ENCODE measurements at places on chromosomes 6 and 20.
A peak's percentile ranks its signal among the peaks of the same experiment; 100 is the strongest.

DNA sequence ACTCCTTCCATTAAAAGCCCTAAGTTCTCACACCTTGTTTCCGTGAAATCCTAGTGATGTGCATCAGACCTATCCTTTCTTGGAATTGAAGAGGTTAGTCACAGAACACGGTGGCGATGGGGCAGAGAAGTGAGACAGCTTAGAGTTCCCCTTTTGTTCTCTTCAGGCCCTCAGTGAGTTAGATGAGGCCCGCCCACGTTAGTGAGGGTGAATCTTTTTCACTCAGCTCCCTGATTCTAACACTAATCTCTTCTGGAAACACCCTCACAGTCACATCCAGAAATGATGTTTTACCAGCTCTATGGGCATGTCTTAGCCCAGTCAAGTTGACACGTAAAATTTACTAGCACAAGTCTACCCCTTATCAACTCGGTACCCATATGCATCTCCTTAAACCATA is 172.7 kb upstream of the NOX3 start:
- peak; percentile 75 for DNase-seq

DNA sequence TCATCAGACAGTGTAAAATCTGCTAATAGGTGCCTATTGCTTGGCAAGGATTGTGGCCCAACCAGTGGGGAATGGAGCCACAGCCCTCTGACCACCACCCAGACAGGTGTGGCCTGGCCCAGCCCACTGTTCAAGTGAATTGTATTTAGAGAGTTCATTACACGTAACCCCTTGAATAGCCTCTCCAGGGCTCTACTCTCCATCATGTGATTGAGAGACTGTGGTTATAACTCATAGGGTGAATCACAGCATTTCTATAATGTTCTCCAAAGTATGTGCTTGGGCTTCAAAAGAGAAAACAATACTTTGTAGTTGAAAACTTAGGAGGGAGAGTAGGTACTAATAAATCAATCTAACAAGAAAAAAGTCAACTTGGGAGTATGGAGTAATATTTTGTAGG is 38.4 kb downstream of the ALDH8A1 start:
- no peak for DNase-seq

DNA sequence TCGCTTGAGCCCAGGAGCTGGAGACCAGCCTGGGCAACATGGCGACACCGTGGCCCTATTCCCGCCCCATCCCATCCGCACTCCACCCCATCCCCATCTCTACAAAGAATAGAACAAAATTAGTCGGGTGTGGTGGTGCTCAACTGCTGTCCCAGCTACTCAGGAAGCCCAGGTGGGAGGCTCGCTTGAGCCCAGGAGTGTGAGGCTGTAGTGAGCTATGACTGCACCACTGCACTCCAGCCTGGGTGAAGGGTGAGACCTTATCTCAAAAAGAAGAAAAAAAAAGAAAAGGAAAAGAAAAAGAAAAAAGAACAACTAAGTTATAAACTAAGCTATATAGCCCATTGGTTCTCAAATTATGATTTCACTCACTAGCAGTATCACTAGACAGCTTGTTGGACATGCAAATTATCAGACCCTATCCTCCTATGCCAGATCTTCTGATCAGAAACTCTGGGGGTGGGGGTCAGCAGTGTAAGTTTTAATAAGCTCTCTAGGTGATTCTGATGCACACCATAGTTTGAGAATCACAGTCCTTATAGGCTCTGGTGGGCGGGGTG is 491 bp upstream of the ITCH start:
- DNase-seq = no peak

DNA sequence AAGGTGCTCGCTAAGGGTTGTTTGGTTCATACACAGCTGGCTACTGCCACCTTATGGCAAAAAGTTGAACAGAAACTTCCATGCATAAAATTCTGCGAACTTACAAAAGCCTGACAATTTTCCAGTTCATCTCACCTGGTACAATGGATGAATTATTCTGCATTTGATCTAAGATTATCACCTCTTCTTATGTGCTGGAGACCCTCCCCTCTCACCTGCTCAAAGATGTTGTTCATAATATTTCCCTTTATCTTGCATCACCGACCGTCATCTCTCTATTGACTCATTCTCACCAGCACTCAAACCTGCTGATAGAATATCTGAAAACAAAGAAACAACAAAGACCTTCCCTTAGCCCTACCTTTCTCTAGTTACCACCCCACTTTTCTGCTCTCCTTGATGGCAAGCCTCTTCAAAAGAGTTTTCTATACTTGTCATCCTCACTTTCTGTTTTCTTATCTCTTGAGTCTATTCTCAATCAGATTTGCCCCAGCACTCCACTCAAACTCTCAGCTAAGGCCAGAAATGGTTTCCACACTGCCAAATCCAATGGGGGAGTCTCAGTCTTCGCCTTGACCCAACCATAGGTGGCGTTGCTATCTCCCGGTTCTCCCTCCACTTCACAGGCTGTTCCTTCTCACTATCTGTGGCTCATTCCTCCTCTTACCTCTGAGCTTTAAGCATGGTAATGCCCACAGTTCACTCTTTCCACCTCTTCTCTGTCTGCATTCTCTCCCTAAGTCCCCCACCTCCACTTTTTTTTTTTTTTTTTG is 25.8 kb downstream of the SNRNP48 start:
- DNase-seq = no peak

DNA sequence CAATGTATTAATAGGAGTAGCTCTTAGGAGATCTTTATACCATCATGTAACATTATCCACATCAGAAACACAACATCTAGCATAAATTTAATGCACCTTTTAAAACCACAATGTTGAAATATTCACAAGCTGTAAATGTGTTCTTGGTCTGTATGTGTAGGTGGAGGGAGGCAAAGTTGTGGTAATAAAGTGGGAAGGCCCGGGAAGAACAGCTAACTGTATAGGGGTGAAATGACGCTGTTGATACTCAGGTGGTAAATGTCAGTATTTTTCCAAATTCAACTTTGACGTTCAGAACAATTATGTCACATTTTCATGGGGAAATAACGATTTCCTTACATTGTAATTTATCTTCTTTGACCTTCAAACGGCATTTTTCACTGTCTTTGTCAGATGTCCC is 146.0 kb upstream of the STMND1 start:
- DNase-seq = no peak

DNA sequence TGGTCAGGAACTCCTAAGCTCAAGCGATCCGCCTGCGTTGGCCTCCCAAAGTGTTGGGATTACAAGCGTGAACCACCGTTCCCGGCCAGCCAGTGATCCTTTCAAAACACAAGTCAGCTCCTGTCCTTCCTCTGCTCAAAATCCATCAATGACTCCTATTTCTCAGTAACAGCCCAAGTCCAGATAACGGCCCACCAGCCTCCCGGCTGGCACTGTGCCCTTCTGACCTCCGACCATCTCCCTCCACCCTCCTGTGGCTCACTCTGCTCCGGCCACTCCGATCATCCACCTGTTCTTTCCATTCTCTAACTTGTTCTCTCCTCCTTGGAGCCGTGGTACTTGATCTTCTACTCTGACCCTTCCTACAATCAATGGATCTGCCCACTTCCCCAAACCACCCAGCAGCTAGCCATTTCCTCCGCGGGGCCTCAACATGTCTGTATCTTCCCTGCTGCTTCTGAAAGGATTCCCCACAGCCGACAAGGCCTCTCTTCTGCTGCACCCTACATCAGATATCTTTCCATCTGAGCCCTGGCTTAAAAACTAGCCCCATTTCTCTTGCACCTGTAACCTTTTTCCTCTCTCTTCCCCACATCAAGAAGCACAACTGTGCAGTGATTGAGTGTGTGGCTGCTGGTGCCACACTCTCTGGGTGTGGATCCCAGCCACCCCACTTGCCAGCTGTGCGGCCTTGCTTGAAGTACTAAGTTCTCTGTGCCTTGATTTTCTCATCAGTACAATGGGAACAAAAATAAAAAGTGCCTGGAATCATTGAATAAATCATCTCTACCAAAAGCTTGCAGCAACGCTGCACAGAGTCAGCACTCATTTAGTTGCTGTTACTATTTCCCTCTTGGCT is 6.1 kb upstream of the ZMYND8 start:
- DNase-seq = no peak

DNA sequence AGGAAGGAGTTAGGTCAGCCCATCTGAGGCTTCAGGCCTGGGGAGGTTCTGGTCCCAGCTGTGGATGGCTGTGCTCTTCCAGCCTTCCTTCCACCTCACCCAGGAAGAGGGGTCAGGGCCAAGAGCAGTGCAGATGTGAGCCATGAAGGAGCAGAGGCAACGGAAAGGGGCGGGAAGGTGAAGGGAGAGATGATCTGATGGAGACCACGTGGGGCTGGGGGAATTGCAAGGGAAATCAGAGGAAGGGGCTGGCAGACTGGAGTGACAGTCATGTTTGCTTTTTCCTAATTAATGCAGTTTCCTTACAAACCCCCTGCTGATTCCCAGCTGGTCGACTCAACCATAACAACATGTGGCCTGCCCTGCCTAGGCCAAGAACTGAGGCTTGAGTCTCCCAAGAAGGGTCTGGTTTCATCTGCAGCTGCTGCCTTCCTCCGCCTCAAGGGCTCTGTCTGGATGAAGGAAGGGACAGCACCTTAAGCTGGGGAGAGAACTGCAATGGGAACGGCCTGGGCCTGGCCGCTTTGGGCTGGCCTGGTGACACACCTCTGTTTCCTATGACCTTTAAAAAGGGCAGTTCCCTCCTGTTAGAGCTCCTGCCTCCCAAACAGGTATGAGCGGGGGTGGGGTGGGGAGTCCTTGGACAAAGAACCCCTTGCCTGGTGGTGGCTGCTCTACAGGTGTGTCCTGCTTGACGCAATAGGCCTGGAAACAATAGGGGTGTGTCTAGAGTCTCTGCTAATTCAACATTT is 7.8 kb upstream of the MRPS18A start:
- DNase-seq = no peak

GRCh38 chr20:4919047-4919704 is 82.1 kb downstream of the SLC23A2 start:
- DNase-seq = no peak

DNA sequence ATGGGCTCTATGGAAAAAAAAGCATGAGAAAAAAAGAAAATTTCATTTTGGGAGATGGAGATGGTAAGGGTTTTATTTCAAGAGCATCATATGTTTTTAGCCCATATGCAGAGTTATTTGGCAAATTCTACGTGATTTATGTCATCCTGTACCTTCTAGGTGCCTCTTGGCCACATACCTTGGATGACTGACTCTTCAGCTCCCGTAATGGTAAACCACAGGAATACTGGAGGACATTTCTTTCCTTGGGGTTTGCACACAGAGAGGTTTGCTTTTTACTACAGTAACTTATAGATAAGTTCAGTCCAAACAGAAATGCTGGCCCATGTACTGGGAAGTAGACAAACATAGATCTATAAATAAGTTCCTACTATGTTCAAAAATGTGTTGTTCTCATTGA is 132.2 kb downstream of the SH3BGRL2 start:
- no peak for DNase-seq

- no peak for DNase-seq
Observed at GRCh38 chr6:36187446-36187845, 9.1 kb upstream of the BRPF3 start.

GRCh38 chr6:121439926-121440325 is 4.5 kb downstream of the GJA1 start:
- DNase-seq = no peak

All from stimulated activated CD4-positive, alpha-beta T cell treated with anti-CD3 and anti-CD28 coated beads, Interleukin-1b, Interleukin-23, amount 100 ng/mL, for 48 hours (primary cell).